ENCODE measurements at places on chromosomes 6 and 20. TPM values are rescaled to one million over a fixed set of nuclear protein-coding genes. Genes with fewer than 3 reads are reported as not detected.

DNA sequence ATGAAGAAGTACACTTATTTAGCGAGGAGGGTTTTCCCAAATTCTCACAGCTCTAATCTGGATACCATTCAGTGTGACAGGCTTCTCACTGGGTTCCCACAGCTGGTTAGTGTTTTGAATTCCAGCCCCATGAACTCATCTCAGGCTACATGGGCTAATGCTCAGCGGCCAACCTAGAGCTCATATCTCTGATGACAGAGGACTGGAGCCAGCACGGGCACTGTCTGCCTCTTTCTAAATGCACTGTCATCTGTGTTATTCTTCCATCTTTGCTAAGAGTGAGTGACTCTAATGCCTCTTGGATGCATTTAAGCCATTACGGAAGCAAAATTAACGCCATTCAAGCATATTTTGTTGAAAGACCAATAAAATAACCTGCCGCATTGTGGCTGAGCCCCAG is 308.9 kb upstream of the JAG1 start:
- DNase-seq, result no peak

The BIRC7 gene
- total RNA-seq, result 2.7 TPM

GRCh38 chr6:108195209-108195608 is 29.4 kb downstream of the NR2E1 start:
- no peak for DNase-seq

The PRND gene
- not detected for total RNA-seq

DNA sequence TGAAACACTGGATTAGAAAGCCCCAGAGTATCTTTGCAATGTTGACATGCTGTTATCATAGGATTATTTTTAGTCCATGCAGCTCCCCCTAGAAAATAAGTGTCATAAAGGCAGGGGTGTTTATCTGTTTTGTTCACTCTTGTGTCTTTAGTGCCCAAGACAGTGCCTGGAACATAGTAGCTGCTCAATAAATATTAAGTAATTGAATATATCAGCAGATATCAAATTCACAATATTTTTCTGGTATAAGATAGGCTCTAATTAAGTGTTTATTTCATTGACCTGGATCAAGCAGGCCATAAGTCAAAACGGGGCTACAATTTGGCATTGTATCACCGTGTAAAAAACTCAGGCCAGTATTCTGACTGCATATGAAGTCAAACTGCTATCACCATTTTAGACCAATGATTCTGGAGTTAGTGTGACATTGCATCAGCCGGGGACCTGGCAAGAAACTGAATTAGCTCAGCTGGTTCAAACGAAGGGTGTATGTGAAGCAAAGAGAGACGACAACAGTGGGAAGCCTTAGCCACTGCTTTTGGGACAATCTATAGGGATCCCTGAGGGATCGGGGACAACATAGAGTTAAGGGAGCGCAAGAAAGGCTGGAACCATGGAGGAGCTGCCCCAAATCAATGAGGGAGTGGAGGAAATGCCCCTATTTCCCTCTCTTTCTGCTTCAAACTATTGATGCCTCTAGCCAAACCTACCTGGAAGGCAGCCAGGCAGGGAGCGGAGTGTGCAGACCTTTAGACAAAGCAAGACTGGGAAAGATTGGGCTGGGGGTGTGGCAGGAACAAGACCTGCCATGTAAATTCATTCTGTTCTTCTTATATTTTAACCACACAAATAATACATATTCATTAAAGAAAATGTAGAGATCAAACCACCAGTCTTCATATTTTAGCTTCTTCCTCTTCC is 112.2 kb downstream of the PLEKHG1 start:
- DNase-seq, result no peak

Data from HT-29 (cell line).